ENCODE measurements at places on chromosomes 12 and 14.

- DNase-seq = peak; percentile 23
Measured at GRCh38 chr12:10940389-10940788, 1.3 kb upstream of the TAS2R14 start.

- DNase-seq = no peak
Measured at GRCh38 chr12:68102163-68102562, 57.4 kb downstream of the IFNG start.

DNA sequence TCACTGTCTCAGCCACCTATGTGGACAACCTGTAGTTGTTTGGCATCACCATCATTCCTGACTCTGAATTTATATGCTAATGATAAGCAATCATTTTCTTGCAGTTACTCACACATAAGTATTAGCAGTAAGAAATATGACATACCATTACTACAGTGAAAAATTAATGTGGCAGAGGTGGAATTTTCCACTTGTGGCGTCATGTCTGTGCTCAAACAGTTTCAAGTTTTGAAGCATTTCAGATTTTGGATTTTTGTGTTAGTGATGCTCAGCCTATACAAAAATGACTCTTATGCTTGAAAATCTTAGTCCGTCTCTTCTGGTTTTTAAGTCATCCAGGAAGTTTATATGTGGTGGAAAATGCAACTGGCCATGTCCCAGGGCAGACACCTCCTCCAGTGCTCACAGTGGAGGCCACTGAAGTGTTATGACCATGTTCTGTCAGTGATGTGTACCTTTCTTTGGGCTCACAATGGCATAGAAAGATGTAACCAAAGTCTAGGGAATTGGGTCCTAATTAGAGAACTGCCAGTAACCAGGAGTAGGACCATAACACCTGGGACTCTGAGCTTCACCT is 220.6 kb downstream of the SYT1 start:
- no peak for DNase-seq

DNA sequence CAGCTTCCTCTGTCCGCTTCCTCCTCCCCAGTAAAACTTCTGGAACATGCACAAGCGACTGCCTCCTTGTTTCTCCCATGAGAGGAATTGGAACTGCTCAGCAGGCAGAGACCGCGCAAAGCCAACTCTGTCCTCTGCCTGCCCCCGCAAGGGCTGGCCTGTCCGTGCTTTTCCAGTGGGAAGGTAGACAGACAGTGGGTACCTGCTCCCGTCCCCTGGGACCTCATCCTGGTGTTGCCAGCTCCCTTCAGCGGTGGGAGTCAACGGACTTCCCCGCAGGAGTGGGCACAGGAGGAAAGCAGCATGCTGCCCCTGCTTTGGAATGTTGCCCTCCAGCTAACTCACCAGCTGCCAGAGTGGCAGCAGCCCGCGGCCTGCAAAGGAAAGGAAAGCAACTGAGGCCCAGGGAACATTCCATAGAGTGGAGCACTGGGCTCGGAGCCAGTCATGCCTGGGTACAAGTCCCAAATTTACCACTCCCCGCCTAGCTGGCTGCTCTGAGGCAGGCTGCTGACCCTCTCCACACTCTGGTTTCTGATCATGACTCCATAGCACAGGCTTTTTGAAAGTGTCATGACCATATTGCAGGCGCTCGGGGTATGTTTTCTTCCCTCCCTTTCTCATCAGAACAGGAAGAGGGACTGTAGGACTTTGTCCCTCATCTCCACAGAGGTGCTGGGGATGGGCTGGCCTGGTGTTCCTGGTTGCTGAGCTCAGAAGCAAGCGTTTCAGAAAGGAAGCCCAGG is 89.2 kb upstream of the CLMN start:
- DNase-seq = no peak

DNA sequence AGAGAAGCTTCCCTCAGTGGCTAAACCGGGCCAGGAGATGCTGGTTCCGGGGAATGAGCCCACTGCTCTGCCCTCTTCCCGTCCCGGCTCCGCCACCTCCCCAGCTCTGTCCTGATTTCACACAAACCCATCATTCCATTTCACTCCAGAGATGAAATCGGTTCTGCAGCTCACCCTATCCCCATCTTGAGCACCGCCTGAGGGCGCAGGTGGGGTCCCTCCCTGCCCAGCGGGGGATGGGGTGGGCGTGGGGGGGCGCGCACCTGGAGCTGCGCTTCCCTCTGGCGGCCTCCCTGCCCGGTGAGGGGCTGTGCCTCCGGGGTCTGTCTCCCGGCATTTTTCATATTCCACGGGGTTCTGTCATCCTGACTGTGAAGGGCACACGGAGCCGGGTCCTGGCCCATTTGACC is 44.7 kb downstream of the NOC4L start:
- no peak for DNase-seq

DNA sequence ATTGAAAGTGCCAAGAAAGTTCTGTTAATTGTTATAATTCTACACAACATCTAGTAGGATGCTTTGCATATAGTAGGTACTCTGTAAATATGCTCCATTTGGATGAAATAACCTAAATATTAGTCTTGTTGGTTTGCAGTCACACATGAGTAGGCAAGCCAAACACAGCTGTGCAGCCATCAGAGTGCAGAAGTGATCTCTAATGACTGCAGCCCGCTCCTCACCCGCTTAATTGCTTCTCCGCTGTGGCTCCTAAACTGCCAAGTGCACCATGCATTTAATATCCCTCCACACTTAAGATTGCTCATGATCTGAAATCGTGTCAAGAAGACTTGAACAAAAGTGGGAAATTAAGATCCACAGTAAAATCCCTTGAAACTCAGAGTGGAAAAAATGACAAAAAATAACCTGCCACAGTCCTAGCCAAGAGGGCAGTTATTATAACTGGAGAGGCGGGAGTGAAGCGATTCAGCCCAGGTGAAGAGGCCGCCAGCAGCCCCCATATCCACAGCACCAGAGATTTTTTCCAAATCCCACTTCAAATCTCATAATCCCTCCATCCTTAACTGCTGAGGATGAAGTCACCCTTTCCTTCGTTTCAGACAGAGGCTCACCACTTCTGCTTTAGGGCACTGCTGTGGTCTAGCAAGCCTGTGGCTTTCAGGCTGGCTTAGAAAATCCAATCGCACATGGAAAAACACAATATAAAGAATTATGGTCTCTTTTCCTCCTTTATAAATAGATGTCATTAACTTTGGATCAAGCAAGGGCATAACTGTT is 69.5 kb downstream of the TMEM30B start:
- DNase-seq = no peak

DNA sequence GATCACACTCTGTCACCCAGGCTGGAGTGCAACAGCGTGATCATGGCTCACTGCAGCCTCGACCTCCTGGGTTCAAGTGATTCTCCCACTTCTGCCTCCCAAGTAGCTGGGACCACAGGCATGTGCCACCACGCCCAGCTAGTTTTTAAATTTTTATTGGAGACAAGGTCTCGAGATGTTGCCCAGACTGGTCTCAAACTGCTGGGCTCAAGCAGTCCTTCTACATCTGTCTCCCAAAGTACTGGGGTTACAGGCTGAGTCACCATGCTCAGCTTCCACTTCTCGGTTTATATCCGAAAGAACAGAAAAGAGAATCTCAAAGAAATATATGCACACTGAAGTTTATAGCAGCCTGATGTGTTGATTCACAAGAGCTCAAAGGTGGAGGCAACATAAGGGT is 107.5 kb downstream of the SCARB1 start:
- no peak for DNase-seq

GRCh38 chr12:132687211-132688164 is at the start of the genes POLE and PXMP2:
Gene POLE (minus strand): TSS chr12:132687342. CDS start chr12:132687315, 27 bp downstream.
Gene PXMP2 (plus strand): TSS chr12:132687587. CDS start chr12:132687671, 84 bp downstream.
- peak; percentile 88 for DNase-seq

GRCh38 chr12:24989216-24989615 is 40.3 kb upstream of the BCAT1 start:
- no peak for DNase-seq

- DNase-seq = no peak
Measured at GRCh38 chr14:38203929-38204718, 3.6 kb upstream of the SSTR1 start.

- DNase-seq = no peak
Measured at GRCh38 chr14:47120645-47121044, 469.1 kb upstream of the RPL10L start.

- DNase-seq = no peak
Measured at GRCh38 chr12:43733687-43734086, 24.9 kb downstream of the PUS7L start.

GRCh38 chr12:76020731-76021672 is 10.6 kb downstream of the PHLDA1 start:
- no peak for DNase-seq

- peak; percentile 67 for DNase-seq
Measured at GRCh38 chr14:94180655-94181271, 6.6 kb downstream of the PPP4R4 start.

DNA sequence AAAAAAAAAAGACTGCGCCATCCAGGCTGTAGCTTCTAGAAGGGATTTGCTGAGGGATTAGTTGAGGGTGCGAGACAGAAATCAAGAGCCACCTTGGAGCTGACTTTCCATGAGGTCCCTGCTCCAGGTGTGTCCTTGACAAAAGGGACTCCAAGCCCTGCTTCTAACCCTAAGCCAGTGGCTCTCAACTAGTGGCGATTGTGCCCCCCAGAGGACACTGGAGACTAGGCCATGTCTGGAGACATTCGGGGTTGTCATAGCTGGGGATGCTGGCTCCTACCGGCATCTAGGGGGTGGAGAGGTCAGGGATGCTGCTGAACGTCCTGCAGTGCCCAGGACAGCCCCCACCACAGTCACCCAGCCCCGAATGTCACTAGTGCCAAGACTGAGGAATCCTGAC is 40.6 kb downstream of the SPRING1 start:
- DNase-seq = peak; percentile 57

DNA sequence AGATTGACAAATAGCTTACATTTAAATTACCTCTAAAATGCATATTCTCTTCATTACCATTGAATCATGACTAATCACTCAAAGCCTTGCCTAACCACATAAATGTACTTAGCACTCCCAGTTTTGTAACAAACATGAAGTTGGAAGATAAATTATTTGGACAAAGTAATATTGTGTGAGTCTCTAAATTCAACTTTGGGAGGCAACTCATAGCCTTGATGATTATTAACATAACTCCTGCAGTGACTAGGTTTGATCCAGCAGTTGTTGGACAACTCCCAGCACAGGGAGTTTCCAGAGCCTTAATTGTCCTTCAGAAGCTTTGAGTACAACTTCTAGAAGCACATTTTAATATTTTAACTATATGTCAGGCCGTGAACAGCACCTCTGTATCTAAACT is 153.4 kb upstream of the PDZRN4 start:
- DNase-seq = no peak

DNA sequence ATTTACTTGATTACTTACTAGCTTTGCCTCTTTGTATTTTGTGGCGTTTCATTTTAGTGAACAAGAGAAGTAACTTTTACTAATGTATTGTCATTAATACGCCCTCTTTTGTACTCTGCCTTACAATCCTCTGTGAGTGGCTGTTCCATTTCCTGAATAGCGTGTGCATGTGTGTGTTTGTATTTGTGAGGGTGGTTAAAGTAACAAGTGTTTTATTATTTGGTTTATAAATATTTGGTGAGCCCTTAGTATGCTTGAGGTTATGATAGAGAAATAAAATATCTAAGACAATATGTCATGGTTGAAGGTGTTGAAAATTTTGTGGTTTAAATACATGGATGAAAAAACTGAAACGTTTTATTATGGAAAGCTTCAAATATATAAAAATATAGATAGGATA is 71.7 kb upstream of the REP15 start:
- no peak for DNase-seq

DNA sequence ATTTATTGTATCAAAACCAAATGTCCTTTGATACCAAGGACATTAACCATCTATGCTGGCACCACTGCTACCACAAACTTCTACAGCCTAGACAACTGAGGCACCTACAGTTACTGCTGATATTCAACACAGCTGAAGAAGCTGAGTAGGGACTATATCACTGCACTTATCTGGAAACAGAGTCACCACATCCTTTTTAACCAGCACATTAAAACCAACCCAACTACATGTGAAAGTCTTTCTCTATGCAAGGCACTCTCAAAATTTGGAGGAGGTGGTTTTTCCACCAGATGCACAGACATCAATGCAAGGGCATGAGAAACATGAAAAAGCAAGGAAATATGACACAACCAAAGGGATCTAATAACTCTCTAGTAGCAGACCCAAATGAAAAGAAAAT is 7.7 kb upstream of the SFSWAP start:
- DNase-seq = no peak

- DNase-seq = no peak
Measured at GRCh38 chr14:77491056-77491455, 7.6 kb downstream of the ISM2 start.

- no peak for DNase-seq
Measured at GRCh38 chr12:93019212-93019927, 90.3 kb upstream of the EEA1 start.

DNA sequence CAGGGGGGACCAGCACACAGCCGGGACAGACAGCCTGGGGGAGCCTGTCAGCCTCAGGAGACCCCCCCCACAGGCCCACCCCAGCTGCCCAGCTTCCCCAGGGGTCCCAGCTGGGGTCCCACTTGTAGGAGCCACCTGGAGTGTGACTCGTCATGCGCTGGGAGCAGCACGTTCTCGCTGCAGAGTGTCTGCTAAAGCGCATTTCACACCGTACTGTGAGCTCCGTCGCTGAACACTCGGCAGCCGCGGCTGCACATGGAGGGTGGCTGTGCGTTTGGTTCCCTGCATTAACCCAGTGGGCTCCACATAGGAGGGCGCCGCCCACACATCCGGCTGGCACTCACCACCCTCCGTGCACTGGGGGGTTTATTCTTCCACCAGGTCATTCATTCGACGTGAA is 56.7 kb downstream of the FBRSL1 start:
- no peak for DNase-seq

DNA sequence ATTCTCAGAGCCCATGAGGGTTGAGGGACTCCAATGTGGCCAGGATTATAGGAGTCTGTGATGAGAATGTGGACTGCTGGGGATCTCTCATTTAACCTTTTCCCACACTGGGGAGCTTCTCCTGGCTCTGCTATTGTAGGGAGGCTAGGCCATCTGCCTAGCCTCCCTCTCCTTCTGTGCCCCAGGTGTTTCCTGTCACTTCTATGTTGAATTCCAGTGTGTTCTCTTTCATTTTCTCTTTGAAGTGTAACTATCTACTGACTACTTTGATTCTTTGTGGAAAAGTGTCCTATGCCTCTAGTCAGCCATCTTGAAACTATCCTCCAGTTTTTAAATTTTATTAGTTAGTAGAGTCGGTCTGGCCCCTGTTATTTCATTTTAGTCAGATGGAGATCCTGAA is 53.4 kb upstream of the ABCD2 start:
- no peak for DNase-seq

DNA sequence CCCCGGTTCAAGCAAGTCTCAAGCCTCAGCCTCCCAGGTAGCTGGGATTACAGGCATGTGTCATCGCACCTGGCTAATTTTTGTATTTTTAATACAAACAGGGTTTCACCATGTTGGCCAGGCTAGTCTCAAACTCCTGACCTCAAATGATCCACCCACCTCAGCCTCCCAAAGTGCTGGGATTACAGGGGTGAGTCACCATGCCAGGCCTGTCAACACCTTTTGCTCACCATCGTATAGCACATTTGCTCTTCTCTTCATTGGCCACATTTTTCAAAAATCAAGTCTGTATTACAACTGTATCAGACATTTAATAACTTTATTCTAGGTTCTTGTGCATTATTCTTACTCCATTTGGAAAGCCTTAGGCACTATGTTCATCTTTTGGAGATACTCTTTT is 50.3 kb downstream of the BCAT1 start:
- no peak for DNase-seq
